ENCODE measurements at places on chromosomes 11 and 22.

DNA sequence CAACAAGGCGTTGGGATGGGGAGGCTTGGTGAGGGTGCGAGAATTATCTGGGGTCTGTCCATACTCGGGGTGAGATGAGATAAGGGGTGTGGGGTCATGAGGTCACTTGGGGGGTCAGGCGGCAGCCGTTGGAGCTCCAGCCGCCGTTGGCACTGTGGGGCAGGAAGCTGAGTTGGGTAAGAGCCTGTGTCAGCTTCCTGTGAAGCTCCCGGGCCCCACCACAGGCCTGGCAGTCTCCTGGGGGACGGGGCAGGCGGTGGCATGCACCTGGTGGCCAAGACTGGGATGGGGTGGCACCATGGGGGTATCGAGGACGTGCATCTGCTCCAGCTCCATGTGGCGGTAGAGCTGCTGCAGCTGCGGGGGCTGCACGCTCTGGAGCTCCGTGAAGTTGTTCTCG, 7.1 kb upstream of the MYBPC3 start:
- peak; percentile 84 for DNase-seq

- DNase-seq, result peak; percentile 35
Observed at GRCh38 chr11:64777449-64778222, 706 bp downstream of the SF1 start.

- no peak for DNase-seq
Observed at GRCh38 chr22:40216041-40216756, 38.5 kb downstream of the TNRC6B start.

GRCh38 chr11:123472236-123472935, 42.3 kb downstream of the GRAMD1B start:
- no peak for DNase-seq

DNA sequence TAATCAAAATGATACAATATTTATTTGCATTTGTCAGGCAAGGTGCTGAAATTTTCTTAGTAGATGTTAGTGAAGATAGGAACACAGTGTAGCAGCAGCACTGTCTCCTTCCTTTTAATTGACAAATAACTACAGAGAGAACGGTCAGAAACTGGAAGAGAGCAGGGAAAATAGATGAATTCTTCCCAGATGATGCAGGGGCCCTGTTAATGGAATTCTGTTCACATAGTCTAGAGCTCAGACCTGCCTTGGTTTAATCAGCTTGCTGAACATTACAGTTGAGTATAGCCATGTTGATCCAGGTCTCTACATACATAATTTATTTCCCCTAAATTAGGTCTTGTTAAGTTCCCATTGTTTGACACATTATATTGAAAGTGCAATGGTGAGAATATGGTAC, 127.4 kb downstream of the SLC17A6 start:
- no peak for DNase-seq

GRCh38 chr22:35411102-35411501, 11.2 kb downstream of the MCM5 start:
- no peak for DNase-seq

DNA sequence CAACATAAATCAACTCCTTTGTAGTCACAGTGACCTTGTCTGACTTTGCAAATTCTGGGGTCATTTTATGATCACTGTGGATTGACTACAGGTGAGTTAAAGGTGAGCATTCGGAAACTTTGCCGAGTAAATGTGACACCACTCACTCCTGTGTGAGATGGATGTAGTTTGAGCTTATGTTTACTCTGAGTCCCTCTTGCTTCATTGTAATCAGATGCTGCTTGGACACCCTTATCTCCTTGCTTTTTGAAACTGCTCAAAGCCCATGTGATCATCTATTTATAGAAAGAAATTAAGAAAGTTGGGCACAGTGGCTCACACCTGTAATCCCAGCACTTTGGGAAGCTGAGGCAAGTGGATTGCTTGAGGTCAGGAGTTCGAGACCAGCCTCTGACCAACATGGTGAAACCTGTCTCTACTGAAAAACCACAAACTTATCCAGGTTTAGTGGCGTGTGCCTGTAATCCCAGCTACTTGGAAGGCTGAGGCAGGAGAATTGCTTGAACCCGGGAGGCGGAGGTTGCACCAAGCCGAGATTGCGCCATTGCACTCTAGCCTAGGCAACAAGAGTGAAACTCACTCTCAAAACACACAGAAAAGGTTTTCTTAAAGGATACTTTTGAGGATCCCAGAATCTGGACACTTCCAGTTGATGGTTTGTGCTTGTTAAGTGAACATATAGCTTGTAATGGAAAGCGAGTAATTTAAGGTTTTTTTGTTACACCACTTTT, 7.2 kb downstream of the FAM118A start:
- DNase-seq, result no peak
